NCI-H2171 treated with DMSO at 0.1 percent for 48 hours (cell line): ENCODE measurements at places on chromosomes 12 and 14.

DNA sequence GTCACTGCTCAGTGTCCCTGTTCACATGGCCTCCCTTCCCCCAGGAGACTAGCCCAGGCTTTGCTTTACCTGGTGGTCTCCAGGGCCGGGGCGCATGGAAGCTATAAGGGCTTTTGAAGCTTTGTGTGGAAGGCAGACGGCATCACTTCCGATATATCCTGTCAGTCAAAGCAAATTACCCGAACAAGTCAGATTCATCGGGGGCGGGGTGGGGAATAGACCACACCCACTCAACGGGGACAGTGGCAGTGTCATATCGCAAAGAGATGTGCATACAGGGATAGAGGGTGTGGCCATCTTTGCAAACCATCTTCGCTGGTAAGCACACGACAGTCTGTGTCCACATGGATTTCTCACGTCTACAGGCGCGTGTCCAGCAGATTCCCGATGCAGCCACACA is 127.3 kb downstream of the GLT1D1 start:
- DNase-seq: no peak

DNA sequence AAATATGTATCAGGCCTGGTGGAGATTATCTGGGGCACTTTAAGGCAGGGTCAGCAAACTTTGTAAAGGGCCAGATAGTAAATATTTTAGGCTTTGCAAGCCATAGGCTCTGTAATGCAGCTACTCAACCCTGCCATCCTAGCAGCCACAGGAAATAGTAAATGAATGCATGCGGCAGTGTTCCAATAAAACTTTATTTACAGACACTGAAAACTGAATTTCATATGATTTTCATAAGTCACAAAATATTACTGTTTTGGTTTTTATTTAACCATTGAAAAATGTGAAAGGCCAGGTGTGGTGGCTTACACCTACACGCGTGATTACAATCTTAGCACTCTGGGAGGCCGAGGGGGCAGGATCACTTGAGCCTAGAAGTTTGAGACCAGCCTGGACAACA is 3.2 kb upstream of the CAMKK2 start:
- no peak for DNase-seq

DNA sequence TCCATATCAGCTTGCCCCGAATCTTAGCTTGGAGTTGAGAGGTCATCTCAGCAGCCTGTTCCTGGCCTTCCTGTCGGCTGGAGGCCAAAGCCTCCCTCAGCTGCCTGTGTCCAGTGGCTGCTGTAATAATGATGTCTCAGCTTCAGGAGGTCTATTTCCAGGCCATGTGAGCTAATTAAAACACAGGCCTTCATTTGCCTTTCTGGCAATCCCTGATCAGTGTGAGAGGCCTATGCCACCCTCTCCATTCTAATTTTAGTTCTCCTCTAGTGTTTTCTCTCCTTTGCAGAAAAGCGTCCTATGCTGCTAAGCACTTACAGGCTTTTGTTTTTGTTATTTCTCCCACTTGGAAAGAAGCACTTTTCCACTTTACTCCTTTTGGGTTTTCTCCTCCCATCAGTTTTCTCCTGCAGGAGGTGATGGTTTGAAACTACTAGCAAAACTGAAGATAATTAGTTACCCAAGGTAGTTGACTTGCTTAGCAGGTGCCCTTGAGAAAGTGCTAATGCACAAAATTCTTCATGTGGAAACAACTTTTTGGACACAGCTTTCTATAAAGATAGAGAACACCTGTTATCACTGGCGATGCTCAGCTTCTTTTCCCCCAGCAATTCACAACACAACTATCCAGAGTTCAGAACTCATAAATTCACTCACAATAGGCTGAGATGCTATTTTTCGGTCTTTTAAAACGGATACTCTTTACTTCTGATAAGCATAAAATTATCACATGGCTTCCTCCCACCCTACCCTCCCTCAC is 255.3 kb upstream of the GARIN6 start:
- no peak for DNase-seq

GRCh38 chr12:25652371-25652770 is 99.3 kb upstream of the LMNTD1 start:
- DNase-seq: no peak

DNA sequence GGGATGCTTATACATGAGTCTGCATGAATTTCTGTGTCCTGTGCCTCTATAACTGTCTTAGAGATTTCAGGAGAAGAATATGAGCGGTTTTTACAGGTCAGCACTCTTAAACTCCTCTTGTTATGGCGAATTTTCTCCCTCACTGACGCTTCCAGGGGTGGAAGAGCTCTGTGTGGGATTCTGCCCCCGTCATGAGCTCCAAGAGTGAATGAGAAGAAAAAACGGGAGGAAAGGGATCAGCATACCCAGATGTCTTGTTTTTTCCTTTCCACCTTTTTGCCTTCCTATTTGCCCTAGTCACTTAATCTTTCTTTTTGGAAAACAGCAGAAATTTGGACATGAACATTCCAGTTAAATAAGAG is 651 bp downstream of the PFKM start:
- no peak for DNase-seq

- peak; percentile 71 for DNase-seq
Observed at GRCh38 chr12:23204933-23205778, 580.2 kb downstream of the ETNK1 start.

- no peak for DNase-seq
Observed at GRCh38 chr14:44782775-44783238, 178.9 kb downstream of the KLHL28 start.

GRCh38 chr12:131209082-131210070 is 255.7 kb downstream of the ADGRD1 start:
- no peak for DNase-seq

GRCh38 chr12:52235001-52235764 is 2.1 kb downstream of the KRT7 start:
- DNase-seq: no peak

- DNase-seq: no peak
Observed at GRCh38 chr12:64997858-64998257, 123.2 kb downstream of the WIF1 start.

- no peak for DNase-seq
Observed at GRCh38 chr14:56810836-56811592, 735 bp upstream of the OTX2 start.

GRCh38 chr12:19709889-19710288 is 270.6 kb downstream of the AEBP2 start:
- no peak for DNase-seq

GRCh38 chr12:21678959-21679358 is 21.3 kb upstream of the LDHB start:
- DNase-seq: no peak

DNA sequence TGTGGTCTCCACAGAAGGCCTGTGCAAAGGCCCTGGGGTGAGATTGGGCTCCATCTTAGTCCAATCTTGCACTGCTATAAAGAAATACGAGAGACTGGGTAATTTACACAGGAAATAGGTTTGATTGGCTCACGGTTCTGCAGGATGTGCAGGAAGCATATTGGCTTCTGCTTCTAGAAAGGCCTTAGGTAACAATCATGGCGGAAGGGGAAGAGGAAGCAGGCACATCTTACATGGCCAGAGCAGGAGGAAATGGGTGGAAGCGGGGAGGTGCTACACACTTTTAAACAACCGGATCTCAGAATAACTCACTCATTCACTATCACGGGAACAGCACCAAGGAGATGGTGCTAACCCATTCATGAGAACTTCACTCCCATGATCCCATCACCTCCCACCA is 55.4 kb downstream of the FAR2 start:
- DNase-seq: no peak

DNA sequence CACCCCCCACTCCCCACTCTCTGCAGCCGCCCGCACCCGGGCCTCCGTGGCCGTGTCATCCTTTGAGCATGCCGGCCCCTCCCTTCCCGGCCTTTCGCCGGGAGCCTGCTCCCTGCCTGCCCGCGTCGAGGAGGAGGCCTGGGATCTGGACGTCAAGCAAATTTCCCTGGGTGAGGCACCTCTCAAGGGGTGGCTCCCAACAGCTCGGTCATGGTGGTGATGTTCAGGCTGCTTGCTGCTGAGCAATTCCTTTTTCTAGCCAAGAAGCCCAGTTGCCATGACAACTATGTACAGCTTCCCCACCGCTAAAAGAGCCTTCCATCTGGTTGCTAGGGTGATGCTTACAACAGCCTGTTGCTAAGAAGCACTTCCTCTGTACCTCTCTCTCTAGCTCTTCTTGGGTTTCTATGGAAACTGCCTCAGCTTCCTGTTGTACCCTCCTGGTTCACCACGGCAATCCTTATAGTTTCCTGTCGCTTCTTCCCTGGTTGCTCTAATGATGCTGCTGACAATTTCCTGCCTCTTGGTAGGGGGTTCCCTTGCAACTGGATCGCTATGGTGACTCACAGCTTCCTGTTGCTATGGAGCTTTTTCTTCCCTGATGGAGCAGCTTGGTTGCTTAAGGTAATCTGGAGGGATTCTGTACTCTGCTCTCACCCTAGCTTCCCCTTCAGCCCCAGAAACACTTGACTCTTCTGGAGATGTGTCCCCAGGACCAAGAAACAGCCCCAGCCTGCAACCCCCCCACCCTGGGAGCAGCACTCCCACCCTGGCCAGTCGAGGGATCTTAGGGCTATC is 11.0 kb downstream of the ZNF219 start:
- DNase-seq: peak; percentile 75

GRCh38 chr12:70007687-70008086 is 182.7 kb downstream of the MYRFL start:
- peak; percentile 59 for DNase-seq

DNA sequence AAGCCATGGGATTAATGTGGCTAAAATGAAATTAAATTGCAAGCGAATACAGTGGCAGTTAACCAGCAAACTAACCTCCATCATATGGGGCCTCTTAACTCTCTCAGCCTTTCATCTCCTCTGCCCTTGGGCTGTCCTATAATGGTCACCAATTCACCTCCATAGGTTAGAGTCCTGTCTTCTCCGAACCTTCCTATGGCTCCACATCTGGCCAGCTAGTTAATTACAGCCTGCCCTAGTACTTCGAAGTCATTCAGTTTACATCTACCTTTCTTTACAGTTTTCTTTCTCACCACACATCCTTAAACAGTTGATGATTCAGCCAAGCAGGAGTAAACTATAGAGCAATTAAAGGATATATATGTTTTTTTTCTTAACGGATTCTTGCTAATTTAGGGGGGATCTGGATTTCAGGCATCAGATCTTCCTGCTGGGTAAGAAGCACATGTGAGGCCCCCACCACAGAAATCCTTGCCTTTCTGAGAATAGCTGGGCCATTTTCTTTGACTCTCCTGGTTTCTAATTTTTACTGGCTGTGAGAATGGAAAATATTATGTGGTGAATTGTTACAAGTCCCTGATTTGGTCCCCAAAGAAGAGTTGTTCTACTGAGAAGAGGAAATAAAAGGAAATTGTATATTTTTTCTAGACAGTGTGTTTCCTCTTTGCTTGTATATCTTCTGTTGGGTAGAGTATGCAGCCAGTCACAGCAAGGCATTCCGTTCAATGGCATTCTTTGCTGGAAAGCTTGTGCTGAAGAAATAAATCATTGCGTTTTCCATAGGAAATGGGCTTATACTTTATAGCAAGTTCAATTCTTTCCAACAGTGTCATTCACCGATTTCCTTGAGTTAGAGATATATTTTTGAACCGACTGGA is 16.7 kb downstream of the HMGA2 start:
- no peak for DNase-seq

DNA sequence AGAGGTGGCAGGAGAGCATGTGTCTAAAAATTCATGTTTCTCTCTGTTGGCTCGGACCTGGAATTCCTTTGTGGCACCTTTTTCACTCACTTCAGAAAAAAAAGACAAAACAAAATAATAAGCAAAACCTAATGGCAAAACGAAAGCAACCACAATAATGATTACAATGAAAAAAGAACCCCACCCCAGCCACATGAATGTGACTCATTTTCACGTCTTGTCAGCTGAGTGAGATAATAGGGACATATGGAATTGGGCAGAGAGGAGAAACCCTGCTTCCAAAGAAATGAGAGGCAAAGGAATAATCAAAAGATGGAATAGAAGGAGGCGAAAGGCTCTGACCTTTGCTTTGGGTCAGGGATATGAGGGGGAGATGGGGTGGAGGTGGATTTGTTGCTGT is 143.4 kb downstream of the SLC8A3 start:
- DNase-seq: no peak

- DNase-seq: no peak
Observed at GRCh38 chr14:53472306-53472705, 319.2 kb upstream of the DDHD1 start.

GRCh38 chr12:100953677-100954076 is 159.1 kb downstream of the ANO4 start:
- no peak for DNase-seq

- DNase-seq: peak; percentile 42
Observed at GRCh38 chr12:95623554-95624170, 72.4 kb upstream of the USP44 start.

DNA sequence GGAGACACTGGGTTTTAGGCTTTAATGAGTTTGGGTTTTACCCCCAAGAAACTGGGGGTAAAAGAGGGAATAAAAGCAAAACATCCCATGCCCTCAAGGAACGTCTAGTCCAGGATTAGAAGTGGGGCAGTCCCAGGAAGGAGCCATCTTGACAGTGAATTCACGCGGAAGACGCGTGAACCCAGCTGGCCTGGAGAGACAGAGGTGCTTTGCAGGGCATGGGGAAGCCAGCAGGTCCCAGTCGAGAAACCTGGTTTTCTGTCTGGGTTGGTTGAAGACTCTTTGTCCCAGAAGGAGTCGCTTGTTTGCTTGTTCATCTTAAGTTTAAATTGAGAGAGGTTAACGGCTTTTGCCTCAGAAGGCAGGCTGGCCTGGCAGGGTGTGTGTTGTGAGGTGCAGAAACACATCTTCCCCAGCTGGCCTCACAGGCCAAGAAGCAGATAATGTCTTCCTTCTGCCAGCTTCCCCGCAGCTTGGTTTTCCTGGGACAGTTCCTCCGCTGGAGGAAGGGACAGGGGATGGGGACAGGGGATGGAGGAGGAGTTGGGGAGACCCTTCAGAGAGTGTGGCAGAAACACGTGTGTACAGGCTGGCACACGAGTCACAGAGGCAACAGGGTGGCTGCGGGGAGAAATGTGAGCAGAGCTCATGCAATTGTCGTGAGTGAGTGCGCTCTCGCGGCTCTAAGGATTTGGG is 18.5 kb upstream of the CD9 start:
- DNase-seq: peak; percentile 83

DNA sequence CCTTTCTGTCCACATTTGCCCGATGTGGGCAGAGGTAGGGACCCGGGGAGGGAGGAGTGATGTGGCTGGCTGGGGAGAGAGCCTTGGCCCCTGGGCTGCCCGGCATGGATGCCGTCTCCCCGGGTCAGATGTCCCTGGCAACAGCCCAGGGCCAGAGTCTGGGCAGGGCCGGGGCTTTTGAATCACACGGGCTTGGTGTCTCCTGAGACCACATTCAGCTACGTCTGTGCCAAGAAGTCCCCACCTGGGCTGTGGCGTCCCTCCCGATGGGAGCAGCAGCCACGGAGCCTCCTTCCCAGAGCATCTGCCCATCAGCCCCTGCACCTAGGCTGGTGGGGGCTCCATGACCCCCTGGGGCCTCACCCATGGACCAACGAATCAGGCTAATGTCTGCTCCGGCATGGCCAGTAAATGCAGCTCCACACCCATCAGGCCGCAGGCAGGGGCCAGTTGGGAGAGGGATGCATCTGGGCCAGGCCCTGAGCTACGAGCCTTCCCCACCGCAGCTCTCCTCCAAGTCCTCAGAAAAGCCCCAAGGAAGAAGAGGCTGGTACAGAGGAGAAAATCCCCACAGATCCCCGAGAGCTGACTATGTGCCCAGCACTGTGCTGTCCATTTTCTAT is 109.4 kb downstream of the RFLNA start:
- peak; percentile 63 for DNase-seq
